A172 (cell line): ENCODE measurements at places on chromosomes 5 and 9.

- no peak for DNase-seq
Measured at GRCh38 chr5:138949988-138950387, 74.9 kb upstream of the LRRTM2 start.

DNA sequence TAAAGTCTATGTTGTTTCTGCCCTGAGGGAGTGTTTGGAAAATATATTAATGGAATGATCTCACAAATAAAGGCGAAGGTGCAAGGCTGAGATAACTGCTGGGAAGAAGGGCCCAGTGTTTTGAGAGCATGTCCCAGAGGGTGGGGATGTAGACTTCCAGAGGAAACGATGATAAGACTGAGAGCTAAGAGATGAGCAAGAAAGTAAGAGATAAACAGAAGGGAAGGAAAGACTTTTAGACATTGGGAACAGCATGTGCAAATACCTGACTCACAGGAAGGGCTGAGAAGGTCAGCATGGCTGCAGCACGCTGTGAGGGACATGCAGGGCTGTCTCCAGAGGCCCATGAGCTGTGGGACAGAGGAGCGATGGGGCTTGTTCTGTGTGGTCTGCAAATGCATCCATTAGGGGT, 19.9 kb upstream of the ADRB2 start:
- DNase-seq = no peak

DNA sequence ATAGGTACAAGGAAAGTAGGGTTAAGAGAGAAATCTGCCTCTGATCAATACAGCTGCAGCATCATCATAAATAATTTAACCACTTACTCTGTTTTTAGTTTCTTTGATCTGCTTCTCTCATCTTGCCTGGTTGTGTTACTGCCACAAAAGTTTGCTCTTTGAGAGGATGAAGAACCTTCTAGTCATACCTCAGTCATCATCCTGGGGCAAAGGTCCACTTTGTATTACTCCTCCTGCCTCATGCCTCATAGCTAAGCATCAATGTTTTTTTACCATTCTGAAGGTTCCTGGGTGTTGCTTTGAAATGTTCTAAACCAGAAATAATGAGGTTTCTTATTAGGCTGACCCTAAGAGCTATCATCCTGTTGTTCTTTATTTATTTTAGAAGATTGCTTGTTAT, 17.1 kb upstream of the TRIM36 start:
- no peak for DNase-seq

DNA sequence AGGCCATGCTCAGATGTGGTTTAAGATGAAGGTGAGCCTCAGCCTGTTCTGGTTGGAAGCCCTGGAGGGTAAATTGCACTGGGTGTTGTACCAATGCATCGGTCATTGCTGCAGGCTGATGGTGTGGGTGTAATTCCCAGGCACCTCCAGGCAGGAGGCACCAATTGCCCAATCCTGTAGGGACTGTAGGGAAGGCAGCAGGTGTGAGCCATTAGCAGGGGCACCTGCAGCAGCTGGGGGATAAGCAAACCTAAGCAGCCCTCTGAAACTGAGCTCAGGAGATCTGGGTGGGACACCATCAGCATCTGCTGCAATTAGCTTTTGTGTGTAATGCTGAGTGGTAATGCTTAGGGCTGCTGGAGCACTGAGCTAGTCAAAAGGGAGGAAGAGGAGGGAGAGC, 190.1 kb upstream of the TBC1D2 start:
- DNase-seq = no peak

- DNase-seq = no peak
Measured at GRCh38 chr5:72151169-72151568, 43.9 kb downstream of the MAP1B start.

GRCh38 chr5:51202161-51202560, 181.1 kb upstream of the ISL1 start:
- no peak for DNase-seq

DNA sequence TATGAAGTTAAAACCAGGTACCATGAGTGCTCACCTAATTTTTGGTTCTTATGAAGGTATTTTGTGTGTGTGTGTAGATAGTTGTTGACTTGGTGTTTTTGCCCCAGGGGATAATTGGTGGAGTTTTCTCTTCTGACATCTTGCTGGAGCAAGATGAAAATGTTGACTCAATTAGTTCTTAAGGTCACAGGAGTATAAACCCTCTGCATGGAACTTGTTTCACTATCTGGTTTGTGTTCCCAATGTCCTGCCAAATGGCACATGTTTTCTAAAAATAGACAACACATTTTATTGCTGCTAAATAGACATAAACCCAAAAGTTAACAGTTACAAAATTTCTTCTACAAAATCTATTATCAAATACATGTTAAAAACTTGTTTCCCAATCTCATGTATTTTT, 180.9 kb downstream of the FAM170A start:
- no peak for DNase-seq
